ENCODE measurements at places on chromosomes 11 and 22. TPM values are rescaled to one million over a fixed set of nuclear protein-coding genes. Genes with fewer than 3 reads are reported as not detected.

CELSR1 gene
- total RNA-seq, result 18.6 TPM

OOSP4A gene
- not detected for total RNA-seq

DNAJB7 gene
- total RNA-seq, result not detected

PKNOX2 gene
- not detected for total RNA-seq

KCNC1 gene
- total RNA-seq, result not detected

NRXN2 gene
- total RNA-seq, result not detected

APOC3 gene
- not detected for total RNA-seq

RIMBP3B gene
- not detected for total RNA-seq

ATL3 gene
- total RNA-seq, result 85.6 TPM
